ENCODE measurements at places on chromosomes 5 and 9.

DNA sequence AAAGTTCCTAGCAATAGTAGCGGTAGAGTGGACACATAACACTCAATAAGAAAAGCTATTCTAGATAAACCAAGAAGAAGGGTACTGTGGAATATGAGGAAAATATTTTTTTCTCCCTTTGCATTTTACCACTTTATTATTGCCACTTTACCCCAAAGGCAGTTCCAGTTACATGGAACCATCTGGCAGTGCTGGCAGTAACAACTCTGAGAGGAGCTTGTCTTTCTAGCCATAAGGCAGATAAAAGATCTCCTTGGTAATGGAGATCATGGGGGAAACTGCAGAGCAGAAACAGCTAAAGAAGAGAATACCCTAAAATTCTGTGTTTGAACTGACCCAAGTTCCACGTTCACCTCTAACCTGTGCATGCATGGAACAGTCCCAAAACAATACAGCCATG, 38.5 kb downstream of the UBTD2 start:
- H3K36me3 ChIP-seq = no peaks in the 10 kb centered on the region
- H3K4me3 ChIP-seq = no peak overlapping the region
- H3K27ac ChIP-seq = no peak overlapping the region
- H3K4me1 ChIP-seq = peaks cover 12% of the 10 kb centered on the region

GRCh38 chr9:129392093-129392541, 214.1 kb upstream of the IER5L start:
- no peaks in the 10 kb centered on the region for H3K36me3 ChIP-seq
- H3K4me3 ChIP-seq = no peak overlapping the region
- H3K27me3 ChIP-seq = no peaks in the 10 kb centered on the region
- H3K4me1 ChIP-seq = no peaks in the 10 kb centered on the region
- no peak for DNase-seq
- H3K27ac ChIP-seq = no peak overlapping the region

GRCh38 chr5:54282876-54283275, 27.5 kb downstream of the ARL15 start:
- peaks cover 9% of the 10 kb centered on the region for H3K36me3 ChIP-seq
- H3K4me3 ChIP-seq = no peak overlapping the region
- peaks cover 2% of the 10 kb centered on the region for H3K4me1 ChIP-seq
- H3K27ac ChIP-seq = no peak overlapping the region
- H3K27me3 ChIP-seq = no peaks in the 10 kb centered on the region
- DNase-seq = no peak

GRCh38 chr5:72525816-72526215, 18.6 kb upstream of the ZNF366 start:
- DNase-seq = no peak
- no peaks in the 10 kb centered on the region for H3K27me3 ChIP-seq
- H3K4me3 ChIP-seq = no peak overlapping the region
- H3K27ac ChIP-seq = no peak overlapping the region
- H3K4me1 ChIP-seq = no peaks in the 10 kb centered on the region

DNA sequence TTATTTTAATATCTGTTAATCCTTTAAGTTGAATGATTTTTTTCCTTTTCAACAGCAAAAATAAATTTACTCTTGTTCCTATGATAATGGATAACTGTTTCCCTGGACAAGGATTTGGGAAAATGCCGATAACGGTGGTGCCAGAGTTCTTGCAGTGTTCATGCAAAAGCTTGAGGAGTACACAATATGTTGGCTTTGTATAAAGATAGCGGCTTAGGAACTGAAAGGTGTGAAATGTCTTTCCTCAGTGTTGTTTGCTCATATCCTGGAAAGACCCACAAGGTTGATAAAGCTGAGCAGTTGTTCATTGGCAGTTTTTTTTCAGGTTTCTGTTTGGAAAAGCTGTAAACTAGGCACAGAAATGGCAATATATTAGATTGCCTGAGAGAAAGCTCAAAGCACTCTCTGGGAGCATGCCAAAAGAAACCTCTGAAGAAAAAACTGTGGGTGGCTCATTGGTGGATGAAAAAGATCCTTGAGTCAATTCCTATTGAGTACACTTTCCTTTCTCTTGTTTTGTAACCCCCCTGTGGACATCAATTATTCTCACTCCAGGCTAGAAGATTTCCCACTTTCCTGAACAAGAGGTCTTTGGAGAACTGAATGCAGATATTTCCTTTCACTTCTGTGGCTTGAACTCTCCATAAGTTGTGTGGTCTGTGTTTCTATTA, 117.2 kb upstream of the RGMB start:
- H3K4me1 ChIP-seq = no peaks in the 10 kb centered on the region
- no peaks in the 10 kb centered on the region for H3K36me3 ChIP-seq
- H3K4me3 ChIP-seq = no peak overlapping the region
- H3K27ac ChIP-seq = no peak overlapping the region
- H3K27me3 ChIP-seq = no peaks in the 10 kb centered on the region
- DNase-seq = no peak

DNA sequence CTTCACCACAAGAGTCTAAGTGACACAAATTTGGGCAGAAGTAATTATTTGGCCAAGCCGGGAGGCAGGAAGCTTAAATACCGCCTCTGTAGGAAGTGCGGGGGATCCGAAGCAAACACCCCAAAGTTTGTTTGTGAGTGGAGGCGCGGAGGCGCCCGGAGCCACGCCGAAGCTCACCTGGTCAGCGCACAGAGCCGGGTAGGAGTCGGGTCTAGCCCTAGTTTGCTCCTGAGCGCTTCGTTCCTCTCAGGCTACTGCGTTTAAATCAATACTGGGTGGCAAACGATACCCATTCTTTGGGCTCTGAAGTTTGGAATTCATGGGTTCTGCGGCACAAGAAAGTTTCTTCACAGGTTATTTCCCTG, 855 bp downstream of the MCC start:
- DNase-seq = no peak
- H3K4me3 ChIP-seq = peak overlapping the region; percentile 78
- no peak overlapping the region for H3K27ac ChIP-seq
- no peaks in the 10 kb centered on the region for H3K36me3 ChIP-seq
- no peaks in the 10 kb centered on the region for H3K27me3 ChIP-seq

DNA sequence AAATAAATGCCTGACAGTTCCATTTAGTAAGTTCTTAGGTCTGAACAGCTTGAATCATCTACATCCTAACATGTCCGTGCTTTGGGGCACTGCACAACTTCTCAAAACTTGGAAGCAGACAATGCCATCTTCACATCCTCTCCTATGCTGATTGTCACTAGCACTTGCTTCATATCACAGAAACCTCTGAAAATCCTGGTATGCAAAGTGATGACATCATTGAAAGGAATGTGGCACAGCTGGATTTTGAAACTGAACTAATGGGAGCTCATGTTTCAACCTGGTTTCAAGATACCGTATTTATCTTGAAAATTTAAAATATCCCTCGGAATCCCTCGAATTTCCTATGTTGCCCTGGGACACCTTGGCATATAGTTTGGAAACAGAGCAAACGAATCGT, 490.2 kb upstream of the DAP start:
- no peak for DNase-seq
- no peak overlapping the region for H3K4me3 ChIP-seq
- H3K36me3 ChIP-seq = no peaks in the 10 kb centered on the region
- H3K4me1 ChIP-seq = no peaks in the 10 kb centered on the region
- no peak overlapping the region for H3K27ac ChIP-seq
- no peaks in the 10 kb centered on the region for H3K27me3 ChIP-seq

GRCh38 chr9:90909747-90910283, 108.2 kb downstream of the SYK start:
- no peaks in the 10 kb centered on the region for H3K4me1 ChIP-seq
- DNase-seq = no peak
- no peak overlapping the region for H3K4me3 ChIP-seq

GRCh38 chr9:71487061-71487460, 281.3 kb downstream of the CEMIP2 start:
- no peaks in the 10 kb centered on the region for H3K36me3 ChIP-seq
- H3K27me3 ChIP-seq = no peaks in the 10 kb centered on the region
- H3K4me1 ChIP-seq = no peaks in the 10 kb centered on the region
- no peak overlapping the region for H3K27ac ChIP-seq
- no peak overlapping the region for H3K4me3 ChIP-seq

- H3K4me3 ChIP-seq = no peak overlapping the region
- H3K27me3 ChIP-seq = no peaks in the 10 kb centered on the region
Observed at GRCh38 chr9:36249189-36249588, 9.1 kb downstream of the GNE start.

GRCh38 chr5:33072296-33072695, 361.2 kb downstream of the NPR3 start:
- H3K27ac ChIP-seq = no peak overlapping the region
- no peak for DNase-seq
- no peak overlapping the region for H3K4me3 ChIP-seq
- H3K27me3 ChIP-seq = no peaks in the 10 kb centered on the region
- H3K36me3 ChIP-seq = no peaks in the 10 kb centered on the region
- no peaks in the 10 kb centered on the region for H3K4me1 ChIP-seq

GRCh38 chr5:92179651-92180050, 796.5 kb upstream of the ARRDC3 start:
- H3K4me3 ChIP-seq = no peak overlapping the region
- H3K36me3 ChIP-seq = no peaks in the 10 kb centered on the region
- H3K27me3 ChIP-seq = no peaks in the 10 kb centered on the region
- H3K27ac ChIP-seq = no peak overlapping the region

DNA sequence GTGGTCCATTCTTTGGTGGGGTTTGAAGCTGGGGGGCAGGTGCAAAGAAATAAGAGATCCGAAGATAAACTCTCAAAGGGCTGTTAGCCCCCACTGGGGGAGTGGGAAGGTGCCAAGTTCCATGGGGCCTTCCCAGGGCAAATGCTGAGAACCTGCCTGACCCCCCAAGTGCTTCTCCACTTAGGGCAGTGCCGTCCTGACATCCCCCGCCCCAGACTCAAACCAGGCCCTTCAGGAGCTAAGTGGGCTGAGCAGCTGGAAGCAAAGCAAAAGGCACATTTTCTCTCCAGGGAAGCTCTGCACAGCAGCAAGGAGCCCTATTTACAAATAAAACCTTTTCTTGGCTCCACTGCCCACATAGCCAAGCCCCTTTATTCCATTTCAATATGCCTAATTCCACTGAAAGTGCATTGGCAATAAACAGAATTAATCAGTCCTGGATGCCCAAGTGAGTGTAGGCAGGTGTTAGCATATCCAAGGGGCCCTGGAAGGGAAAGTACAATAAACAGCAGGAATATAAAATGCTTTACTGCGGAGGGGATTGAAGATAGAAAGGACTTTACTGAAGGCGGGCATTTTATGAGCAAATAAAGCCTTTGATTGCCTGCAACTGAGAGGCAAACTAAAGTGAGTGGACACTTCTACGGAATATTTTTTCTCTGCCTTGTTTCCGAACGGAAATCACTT, 44.6 kb downstream of the WHRN start:
- no peak overlapping the region for H3K4me3 ChIP-seq
- no peaks in the 10 kb centered on the region for H3K4me1 ChIP-seq
- DNase-seq = no peak
